ENCODE measurements at places on chromosomes 2 and 18.

DNA sequence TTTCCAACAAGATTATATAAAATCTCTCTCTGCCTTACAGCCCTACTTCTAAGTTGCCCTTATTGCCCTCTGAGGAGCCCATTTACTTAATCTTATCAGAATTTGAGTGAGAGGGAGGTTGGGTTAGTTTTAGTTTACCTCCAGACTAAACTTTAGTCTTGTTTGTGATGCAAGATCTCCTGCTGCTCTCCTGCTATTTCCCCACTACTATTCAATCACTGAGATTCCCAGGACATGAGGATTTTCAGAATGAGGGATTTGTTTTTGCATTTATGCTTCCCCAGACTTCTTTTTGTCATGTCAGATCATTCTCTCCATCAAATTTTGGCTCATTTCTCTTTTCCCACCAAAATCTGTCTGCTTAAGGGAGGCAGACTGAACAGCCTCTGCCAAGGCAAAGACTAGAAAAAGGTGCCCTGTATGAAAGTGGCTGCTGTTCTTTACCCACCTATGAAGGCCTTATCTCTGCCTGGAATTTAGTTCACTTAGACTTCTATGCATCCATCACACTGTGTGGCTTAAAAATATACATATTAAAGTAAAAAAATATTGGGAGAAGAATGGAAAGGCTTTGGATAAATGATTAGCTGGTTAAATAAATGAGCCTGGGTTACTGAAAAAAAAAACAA, 401.3 kb downstream of the PID1 start:
- DNase-seq: no peak

- no peak for DNase-seq
These were observed 114.8 kb downstream of the MBD5 start for GRCh38 chr2:148135705-148136104.

GRCh38 chr18:73366713-73367112, 498.9 kb upstream of the NETO1 start:
- DNase-seq: no peak

DNA sequence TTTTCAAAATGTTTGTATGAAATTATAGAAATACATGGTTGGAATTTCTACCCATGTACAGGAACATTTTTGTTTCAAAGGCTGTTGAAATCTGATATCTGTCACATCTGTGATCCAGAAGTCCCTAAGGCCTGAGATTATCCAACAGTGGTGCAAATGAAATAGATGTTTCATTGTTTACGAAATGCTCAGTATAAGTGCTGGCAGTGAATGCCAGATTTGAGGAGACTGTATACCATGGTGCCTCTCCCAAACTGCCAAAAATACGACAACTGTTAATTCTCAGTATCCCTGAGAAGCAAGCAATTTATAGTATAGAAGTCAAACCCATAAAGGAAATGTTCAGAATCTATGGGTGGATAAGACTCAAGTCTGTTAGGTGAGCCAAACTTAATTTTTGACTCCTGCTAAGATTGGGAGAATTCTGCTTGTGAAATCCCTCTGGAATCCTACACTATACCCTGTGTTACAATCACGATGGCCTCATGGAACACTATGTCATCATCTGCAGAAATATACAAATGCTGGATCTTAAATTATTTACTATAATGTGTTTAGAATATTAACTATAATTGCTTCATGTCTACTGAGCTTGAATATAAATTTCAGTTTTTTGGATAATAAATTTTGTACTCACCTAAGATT, 71.2 kb upstream of the DOCK10 start:
- DNase-seq: peak; percentile 15

DNA sequence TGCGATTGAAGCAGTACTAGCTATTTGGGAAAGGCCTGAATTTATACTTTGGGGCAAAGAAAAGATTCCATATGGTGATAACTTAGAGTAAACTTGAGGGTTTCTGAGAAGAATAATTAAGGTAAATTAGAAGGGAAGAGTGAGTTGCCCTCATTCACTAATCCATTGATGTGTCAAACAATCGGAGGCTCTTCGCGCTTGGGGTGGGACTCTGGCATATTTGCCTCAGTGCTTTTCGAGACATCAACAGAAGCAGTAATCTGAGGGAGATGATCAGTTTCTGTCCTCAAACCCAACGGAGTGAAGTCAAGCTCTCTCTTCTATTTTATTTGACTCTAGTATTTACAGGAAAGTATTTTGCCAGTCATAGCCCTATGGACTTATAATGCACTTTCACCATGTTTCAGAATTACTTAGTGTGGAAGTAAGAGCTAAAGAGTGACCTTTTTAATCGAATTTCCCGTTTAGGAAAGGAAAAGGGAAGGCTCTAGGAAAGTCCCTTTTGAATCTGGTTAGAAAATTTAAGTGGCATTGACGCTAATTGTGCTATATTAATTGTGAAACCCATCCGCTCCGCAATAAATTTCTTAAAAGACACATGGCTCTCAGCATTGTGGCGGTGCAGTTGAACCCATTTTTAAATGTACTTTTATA, 1.3 kb downstream of the RAB10 start:
- DNase-seq: no peak

GRCh38 chr2:221203125-221203524, 369.0 kb downstream of the EPHA4 start:
- no peak for DNase-seq

GRCh38 chr18:79905389-79905911, 46.0 kb downstream of the SLC66A2 start:
- no peak for DNase-seq

Data from NCI-H1092 treated with DMSO at 0.1 percent for 48 hours (cell line).